ENCODE measurements at places on chromosomes 4 and X.

DNA sequence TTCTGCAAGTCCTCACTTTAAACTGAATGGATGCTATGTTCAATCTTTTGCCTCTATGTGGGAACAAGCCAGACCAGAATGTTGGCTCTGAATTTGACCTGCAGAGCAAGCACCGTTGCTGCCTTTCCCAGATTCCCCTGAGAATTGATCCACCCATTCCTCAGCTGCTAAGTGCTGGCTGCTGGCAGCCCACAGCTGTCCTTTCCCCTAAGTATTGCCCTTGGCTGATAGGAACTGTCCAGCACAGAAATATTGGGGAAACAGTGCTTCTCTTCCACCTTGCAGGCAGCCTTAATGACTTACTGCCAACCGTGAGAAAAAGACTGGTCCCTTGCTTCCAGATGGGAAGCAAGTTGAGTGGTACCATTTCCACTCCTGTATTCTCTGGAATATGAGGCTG lies 475.9 kb downstream of the PDHA2 start:
- no peak for DNase-seq

- peak; percentile 9 for DNase-seq
Observed at GRCh38 chrX:15146515-15146914, 123.4 kb downstream of the ASB9 start.

- no peak for DNase-seq
Observed at GRCh38 chr4:17320046-17320445, 191.8 kb downstream of the QDPR start.

- no peak for DNase-seq
Observed at GRCh38 chr4:73970945-73971344, 10.9 kb downstream of the PF4 start.

DNA sequence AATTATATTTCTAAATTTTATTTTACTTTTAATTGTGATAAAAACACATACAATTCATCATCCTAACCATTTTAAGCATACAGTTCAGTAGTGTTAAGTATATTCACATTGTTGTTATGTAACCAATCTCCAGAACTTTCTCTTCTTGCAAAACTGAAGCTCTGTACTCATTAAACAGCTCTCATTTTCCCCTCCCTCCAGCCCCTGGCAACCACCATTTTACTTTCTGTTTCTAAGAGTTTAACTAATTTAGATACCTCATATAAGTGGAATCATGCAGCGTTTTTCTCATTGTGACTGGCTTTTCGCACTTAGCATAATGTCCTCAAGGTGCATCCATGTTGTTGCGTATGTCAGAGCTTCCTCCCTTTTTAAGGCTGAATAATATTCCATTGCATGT lies 46.7 kb upstream of the NDP start:
- DNase-seq, result no peak

DNA sequence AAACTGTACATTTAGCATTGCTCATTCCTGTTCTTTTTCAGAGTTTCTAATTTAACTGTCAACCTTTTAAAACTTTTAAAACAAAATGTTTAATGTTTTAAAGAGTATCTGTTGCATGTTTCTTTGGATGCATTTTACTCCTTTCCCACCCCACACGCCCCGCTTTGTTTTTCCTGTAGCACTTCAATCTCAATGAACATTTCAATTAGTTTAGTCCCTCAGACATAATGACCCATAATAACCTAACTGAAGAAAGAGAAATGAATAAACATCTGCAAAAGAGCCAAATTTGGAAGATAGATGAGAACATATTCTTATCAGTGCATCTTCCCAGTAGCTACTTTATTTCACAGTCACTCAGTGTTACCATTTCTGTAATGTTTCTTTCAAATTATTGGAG lies 7.5 kb downstream of the PCDH10 start:
- no peak for DNase-seq

DNA sequence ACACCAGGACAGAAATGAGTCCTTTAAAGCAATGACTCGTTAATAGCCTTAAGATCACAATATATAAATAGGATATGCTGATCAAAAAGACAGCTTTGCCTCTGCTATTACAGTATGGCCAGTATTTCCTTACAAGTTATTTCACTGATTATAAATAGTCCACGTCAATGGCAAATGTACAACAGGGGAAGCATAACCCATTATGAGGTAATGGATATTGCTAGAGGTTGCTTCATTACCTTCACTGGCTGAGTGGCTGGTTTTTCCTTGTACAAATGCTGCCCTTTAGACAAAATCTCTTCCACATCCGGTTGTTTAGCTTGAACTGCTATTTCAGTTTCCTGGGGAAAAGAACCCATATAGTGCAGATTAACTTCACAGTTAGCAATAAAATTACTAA lies 764.6 kb upstream of the FTHL17 start:
- DNase-seq, result no peak

DNA sequence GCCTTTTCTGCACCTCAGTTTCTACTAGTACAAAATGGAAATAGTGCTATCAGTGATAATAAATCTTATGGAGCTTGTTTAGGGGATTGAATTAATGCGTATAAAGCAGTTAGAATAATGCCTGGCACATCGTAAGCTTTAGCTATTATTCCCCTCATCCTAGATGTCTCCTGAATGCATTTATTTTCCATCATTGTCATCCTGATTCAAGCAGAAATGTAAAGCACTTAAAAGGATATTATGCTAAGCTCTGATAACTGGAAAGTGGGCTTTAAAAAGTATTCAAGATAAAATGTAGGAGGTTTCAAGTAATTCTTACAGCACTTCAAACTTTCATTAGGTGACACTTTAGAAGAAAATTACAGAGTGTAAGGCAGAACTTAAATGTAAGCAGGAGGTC lies 178.7 kb downstream of the RBM46 start:
- no peak for DNase-seq

GRCh38 chr4:188178806-188179205 lies 39.6 kb downstream of the TRIML1 start:
- no peak for DNase-seq

- no peak for DNase-seq
Observed at GRCh38 chr4:151852202-151852601, 91.4 kb upstream of the GATB start.

GRCh38 chr4:2651546-2651945 lies 104.6 kb downstream of the TNIP2 start:
- no peak for DNase-seq

GRCh38 chr4:80035336-80035735 lies 37.7 kb downstream of the ANTXR2 start:
- DNase-seq, result no peak

- peak; percentile 34 for DNase-seq
Observed at GRCh38 chr4:176784816-176785215, 7.9 kb downstream of the VEGFC start.

DNA sequence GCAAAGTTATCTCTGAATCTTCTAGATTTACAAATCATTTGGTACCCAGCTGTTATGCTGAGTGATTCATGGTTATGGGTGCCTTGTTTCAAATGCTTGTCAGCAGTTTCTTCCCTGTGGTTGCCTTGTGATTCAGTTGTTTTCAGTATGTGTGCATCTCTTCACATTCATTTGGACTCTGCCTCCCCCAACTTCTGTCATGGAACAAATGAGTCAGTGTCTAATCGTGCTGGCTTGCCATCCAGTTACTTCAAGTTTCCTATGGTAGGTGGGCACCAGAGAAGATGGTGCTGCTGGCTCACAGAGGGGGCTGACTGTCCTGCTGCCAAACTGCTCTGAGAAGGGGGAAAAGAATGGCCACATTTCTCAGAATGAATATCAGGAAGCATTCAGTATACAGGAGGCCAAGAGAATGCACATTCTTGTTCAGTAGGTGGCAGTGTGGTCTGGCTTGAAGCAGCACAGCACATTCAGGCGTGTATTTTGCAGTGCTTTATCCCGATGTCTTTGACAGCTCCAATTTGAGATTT lies 260.9 kb downstream of the GLUD2 start:
- peak; percentile 72 for DNase-seq

DNA sequence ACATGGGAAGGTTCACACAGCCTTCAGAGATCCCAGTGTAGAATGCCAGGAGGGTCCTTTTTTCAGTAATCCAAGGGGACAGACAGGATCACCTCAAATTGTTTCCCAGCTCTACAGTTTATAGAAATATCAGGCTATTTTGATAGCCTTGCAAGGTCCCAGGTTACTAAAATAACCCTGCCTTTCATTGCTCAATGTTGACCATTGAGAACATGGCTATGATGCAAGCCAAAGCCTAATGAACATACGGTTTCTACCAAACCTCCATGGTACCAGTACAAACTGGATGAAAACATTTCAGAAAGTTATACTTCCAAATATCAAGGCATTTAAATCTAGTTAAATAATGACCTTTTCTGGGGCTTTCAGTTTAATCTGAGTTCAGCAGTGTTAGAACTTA lies 151.5 kb downstream of the PLS3 start:
- DNase-seq, result no peak

DNA sequence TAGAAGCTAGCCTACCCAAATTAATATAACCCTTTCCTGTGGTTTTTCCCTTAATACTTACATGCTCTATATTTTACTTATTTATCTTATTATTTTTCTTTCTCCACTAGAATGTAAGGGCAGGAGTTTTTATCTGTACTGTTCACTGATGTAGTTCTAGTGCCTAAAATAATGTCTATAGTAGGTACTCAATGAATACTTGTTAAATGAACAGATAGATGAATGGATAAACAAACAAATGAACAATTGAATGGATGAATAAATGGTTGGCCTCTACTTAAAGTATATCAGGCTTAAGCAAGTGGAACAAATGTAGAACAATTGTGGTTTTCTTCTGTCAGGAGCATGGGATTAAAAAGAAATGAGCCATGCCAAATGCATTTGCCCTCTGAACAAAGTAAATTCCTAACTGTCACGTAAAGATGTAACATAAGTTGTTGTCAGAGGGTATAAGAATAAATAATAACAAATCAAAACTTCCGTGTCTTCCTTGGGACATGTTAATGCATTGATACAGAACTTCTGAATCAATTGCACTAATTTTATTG lies 54.1 kb downstream of the SYTL5 start:
- no peak for DNase-seq

DNA sequence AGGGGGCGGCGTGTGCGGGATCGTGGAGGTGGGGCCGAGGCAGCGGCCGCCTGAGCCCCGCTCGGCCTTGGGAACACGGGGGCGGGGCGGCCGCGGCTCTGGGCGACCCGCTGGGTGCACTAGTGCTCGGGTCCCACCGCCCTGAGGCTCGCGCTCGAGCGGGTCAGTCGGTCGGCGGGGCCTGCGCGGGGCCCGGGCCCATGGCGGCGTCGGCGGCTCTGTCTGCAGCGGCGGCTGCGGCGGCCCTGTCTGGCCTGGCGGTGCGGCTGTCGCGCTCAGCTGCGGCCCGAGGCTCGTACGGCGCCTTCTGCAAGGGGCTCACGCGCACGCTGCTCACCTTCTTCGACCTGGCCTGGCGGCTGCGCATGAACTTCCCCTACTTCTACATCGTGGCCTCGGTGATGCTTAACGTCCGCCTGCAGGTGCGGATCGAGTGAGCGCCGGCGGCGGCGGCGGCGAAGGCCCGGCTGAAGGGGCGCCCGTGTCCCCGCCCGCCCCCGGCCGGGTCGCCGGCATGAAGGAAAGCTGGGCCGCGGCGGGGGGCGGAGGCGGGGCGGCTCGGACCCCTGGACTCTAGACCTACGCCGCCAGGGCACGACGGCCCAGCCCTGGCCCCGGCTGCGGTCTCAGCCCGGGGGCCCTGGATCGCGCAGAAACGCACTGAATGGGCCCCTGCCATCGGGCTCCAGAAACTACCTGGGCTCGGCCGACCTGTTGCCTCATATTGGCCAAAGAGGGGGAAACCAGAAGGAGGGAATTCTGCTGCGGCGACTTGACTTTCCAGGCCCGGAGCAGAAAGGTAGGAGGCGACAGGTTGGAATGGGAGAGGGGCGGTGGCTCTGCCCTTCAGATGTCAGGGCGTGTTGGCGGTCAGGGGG lies at the start of gene SMIM10L2A:
Gene SMIM10L2A (plus strand): TSS at position 13 of the 878 bp plus-strand sequence. CDS start 188 bp downstream, at position 201.
- DNase-seq, result no peak

DNA sequence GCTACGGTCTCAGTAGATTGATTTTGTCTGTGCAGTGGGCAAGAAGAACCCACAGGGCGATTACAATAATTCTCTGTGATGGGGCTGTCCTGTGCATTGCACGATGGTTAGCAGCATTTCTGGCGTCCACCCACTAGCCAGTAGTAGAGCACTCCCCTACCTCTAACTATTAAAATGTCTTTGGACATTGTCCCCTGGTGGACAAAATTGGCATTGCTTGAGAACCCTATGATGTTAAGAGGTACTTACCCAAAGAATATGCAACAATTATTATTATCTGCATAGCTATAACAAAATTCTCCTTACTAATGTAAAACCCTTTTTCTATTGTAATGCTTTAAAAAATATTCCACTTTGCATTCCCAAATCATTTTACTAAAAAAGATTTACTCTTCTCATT lies 109.5 kb upstream of the VCX3A start:
- no peak for DNase-seq

- DNase-seq, result no peak
Observed at GRCh38 chrX:36543499-36543898, 464.7 kb upstream of the FAM47C start.

GRCh38 chrX:22987452-22987851 lies 12.3 kb upstream of the DDX53 start:
- DNase-seq, result no peak

GRCh38 chrX:16711219-16711811 lies 1.2 kb downstream of the CTPS2 start:
- DNase-seq, result no peak

DNA sequence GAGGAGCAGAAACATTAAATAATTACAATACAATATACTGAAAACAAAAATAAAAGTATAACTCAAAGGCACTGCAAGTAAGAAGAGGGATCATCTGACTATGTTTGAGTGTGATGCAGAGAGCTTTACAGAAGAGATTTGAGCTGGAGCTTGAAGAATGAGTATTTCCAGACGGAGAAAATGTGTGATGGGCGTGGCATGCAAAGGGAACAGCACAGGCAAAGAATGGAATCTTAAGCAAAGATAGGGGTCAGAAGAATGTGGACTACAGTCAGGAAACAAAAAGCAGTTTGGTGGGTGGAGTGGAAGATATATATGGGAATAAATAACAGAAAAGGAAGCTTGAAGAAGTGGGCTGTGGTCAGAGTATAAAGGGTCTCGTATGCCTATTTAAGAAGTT lies 45.5 kb downstream of the OPHN1 start:
- peak; percentile 49 for DNase-seq

- peak; percentile 50 for DNase-seq
Observed at GRCh38 chr4:86543560-86544309, 50.4 kb upstream of the PTPN13 start.

Data from fibroblast of the aortic adventitia (primary cell).